ENCODE measurements at places on chromosomes 3 and 15.

DNA sequence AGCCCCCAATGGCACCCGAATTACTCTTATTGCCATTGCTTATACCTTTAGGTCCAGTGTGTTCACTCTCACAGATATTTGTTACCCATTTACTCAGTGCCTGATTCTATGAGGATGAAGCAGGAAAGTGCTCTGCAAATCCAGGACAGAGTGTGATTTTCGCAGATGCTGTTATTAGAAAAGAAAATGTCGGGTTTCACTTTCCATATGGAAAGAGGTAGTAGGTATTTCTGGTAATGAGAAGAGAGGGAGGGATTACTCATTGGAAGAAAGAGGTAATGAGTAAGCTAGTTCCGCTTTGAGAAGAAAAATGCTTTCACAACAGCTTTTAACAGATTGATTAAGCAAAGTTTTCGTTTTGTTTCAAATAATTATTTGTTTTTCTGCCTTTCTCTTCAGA is 336.3 kb upstream of the CFAP20DC start:
- DNase-seq: no peak

DNA sequence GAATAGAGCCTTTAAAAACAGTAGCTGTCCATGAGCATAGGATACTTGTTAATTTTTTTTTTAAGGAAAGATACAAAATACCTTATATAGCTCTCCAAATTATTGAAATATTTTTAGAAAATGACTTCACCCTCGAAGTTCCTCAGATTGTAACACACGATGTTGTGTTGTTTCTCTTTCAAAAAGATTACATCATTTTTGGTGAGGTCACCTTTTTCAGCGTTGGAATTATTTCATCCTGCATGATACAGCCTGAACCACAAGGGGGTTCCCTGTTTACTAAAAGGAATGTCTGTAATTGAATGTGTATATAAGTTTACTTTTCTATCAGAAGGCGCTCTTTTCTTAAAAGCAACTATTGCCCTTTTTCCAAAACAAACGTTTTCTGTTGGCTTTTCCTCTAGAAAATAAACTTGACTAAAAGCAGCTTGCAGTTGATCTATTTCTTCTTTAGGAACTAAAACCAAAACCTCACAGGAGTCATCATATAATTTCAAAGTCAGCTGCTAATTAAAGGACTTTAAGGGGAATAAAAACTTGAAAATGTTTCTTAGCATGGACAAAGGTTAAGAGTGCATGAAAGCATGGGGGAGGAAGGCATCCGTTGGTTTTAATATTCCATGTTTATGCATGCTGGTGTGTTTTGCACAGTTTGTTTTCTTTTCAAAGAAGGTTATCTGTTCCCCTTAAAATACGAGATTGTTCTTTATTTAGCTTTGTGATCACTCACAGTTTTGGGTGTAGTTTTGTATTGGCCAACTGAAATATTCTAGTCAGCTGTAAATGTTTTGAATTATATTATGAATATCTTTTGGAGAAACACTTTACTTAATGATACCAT is 29.4 kb downstream of the LYSMD4 start:
- no peak for DNase-seq

- no peak for DNase-seq
These were observed 39.9 kb downstream of the LEO1 start for GRCh38 chr15:51931638-51932037.

DNA sequence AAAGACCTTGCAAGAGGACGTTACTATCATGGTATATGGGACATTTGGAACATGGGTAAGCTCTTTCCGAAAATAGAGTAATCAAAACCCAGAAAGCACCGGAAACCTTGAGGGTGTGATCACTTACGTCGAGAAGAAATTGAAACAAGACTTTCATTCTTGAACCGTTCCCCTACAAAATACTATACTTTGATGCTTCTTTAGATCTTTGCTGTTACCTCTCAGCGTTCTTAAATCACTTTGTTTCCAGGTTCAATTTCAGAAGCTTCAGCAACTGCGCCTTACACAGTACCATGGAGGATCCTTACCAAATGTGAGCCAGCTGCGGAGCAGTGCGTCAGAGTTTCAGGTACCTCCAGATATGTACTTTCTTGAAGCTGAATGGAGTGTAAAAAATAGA is 10.1 kb downstream of the CRTC3 start:
- DNase-seq: no peak

DNA sequence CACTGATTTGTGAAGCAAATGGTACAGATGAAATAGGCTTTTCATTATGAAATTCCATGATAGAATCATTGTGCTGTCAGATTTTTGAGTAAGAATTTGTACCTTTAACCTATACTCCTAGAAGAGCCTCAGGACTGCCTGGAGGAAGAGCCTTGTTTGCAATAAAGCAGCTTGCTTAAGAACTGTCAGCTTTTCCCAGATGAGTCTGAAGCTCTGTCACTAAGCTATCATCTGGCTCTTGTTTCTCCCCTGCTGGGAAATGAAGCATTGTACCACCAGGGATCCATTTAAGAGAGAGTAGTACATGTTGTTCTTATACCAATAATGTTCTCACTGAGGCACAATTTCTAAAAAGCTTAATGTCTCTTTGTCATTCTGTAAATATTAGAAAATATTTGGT is 85.1 kb upstream of the FLNB start:
- DNase-seq: no peak

- no peak for DNase-seq
These were observed 726.0 kb upstream of the ZNF385D start for GRCh38 chr3:22476976-22477375.

- DNase-seq: no peak
These were observed 1011.9 kb downstream of the VGLL3 start for GRCh38 chr3:85979034-85979433.
